ENCODE measurements at places on chromosomes 16 and 17. TPM values are rescaled to one million over a fixed set of nuclear protein-coding genes. Genes with fewer than 3 reads are reported as not detected.

Gene GGT6
- total RNA-seq, result not detected

Gene SSTR5
- total RNA-seq, result not detected

Gene SKAP1
- total RNA-seq, result 60.5 TPM

Gene TGFB1I1
- not detected for total RNA-seq

Gene ENPP7
- not detected for total RNA-seq

Gene PVALEF
- total RNA-seq, result not detected

Gene KRT31
- not detected for total RNA-seq

Gene GFAP
- total RNA-seq, result not detected

Gene CCDC144A
- 5.0 TPM for total RNA-seq

Gene UMOD
- not detected for total RNA-seq

Gene HOXB7
- 0.29 TPM for total RNA-seq

Gene KRTAP9-2
- total RNA-seq, result not detected

Gene C17orf50
- not detected for total RNA-seq

Gene NOG
- total RNA-seq, result 2.4 TPM

Gene PDILT
- not detected for total RNA-seq

Gene OMG
- total RNA-seq, result not detected

Gene SPATA22
- not detected for total RNA-seq

Gene SLC2A4
- 0.37 TPM for total RNA-seq

Gene CORO1A
- 866 TPM for total RNA-seq

Gene CYLD
- total RNA-seq, result 71.9 TPM

Gene C16orf96
- 0.07 TPM for total RNA-seq

Gene SLC16A13
- 4.1 TPM for total RNA-seq

Gene LRRC75A
- 0.79 TPM for total RNA-seq

All from activated naive CD4-positive, alpha-beta T cell treated with anti-CD3 and anti-CD28 coated beads for 36 hours (primary cell).